ENCODE measurements at places on chromosomes 7 and 10.

- no peak for DNase-seq
These were observed 121.2 kb downstream of the WDFY4 start for GRCh38 chr10:48805848-48806247.

DNA sequence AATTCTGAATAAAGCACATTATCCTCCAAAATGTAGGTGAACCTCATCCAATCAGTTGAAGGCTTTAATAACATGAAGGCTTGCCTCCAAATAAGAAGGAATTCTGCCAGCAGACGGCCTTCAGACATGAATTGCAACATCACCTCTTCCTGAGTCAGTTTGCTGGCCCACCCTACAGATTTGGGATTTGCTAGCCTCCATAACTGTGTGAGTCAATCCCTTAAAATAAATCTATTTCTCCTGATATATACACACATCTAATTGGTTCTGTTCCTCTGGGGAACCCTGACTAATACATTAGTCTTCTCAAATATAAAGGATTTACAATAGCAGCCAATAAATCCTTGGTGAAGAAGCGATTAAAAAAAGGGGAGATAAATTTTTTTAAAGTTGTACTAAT, 34.8 kb upstream of the OSBPL3 start:
- DNase-seq = no peak

GRCh38 chr10:78207216-78207615, 173.6 kb downstream of the RPS24 start:
- no peak for DNase-seq

DNA sequence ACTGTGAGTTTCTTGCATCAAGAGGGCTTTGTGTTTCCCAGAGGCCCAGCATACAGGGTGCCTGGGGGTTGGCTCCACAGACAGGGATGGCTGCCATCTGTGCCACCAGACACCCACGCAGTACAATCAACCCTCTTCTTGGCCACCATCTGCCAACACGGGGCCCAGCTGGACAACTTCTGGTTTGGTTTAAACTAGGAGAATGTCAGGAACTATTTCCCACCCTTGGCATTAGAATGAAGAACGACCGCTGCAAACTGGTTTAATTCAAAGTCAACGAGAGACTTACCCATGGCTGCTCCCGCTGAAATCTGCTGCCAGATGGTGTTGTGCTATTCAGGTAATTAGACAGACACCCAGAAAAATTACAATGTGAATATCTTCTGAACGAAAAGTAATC, 27.8 kb downstream of the NMT2 start:
- DNase-seq = no peak

DNA sequence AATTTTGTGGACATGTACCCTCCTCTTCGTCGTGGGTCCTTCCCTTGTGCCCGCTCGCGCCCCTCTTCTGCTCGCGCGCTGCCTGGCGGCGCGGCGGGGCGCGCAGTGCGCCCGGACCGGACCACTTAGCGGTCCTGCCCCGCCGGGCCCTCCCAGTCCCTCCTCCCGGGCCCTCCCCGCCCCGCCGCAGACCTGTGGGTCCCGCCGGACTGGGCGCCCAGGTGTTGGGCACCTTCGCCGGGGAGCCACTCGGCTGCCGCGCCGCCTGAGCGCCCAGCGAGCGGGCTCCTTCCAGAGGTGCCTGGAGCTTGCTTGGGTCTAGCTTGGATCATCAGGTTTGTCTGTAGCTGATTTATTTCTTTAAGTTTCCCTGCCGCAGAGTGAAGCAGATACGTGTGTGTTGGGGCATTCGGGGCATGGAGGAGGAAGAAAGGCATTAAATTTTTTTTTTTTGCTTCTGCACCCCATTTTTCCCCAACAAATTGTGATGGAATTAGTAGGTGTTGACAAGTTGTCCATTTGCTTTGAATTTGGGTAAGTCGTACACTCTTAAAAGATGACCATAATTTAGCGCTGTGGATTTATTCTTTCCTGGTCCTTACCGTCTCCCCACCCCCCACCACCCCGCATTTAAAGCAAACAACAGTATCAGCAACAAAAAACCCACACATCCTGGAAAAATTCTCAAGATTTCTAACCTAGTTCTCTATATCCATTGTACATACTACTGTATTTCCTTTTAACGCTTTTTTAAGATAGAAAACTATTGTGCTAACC, 905 bp downstream of the C1GALT1 start:
- DNase-seq = peak; percentile 32

- DNase-seq = no peak
These were observed 1182.9 kb upstream of the LRRTM3 start for GRCh38 chr10:65742906-65743305.

- no peak for DNase-seq
These were observed 171.5 kb upstream of the TCF7L2 start for GRCh38 chr10:112778579-112778978.

Measured in NCI-H774 (cell line).